Inflammatory macrophage treated with lipopolysaccharide for 1 hour (primary cell): ENCODE measurements at places on chromosomes 7 and 10.

DNA sequence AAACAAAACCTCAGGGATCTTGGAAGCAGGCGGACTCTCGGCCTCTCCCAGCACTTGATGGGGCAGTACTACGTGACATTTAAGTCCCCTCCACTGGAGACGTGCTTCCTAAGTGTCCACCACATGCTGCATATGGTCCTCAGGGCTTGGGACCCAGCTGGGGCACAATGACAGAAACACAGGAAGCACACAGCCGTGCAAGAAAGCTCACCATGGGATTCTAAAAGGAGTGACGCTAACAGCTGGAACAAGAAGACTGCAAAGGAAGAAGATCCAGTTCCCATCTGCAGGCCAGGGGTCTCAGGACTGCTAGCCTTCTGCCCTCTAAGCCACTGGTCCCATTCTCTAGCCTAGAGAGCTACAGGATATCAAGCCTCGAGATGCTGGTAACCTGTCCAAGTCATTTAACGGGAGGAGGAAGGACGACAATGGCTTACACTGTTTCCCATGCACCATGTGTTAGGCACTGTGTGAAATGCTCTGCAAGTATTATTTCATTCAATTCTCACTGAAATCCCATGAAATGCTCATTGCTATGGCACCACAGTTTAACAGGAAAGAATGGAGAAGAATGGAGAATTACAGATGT, 61.1 kb downstream of the KCNMA1 start:
- no peak for DNase-seq

- no peak for DNase-seq
These were observed 975.2 kb upstream of the GHITM start for GRCh38 chr10:83164156-83164555.

DNA sequence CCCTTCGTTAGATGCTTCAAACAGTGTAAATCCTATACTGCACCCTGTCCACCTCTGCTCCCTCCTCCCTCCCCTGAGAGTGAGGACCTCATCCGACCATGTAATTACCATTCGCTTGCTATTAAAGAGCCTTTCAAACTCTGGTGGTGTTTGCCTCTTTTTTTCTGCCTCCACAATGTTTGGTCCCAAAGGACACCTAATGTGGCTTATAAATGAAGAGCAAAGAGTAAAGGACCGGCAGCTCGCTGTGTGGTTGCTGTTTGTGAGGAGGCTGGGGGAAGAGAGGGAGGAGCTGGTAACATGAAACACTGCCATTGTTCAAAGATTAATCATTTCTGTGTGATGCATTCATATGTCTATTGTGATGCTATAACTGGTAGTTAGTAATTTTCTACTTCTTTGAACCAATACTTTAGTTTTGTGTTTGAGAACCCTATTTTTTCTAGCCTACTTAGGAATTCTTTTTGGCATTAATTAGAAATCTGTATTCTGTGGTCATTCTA, 27.9 kb downstream of the MTURN start:
- DNase-seq: no peak

- DNase-seq: peak; percentile 59
These were observed 253.2 kb upstream of the INHBA start for GRCh38 chr7:41955893-41956675.

- DNase-seq: no peak
These were observed 23.7 kb downstream of the PTEN start for GRCh38 chr10:87887146-87887545.
